Activated naive CD8-positive, alpha-beta T cell treated with anti-CD3 and anti-CD28 coated beads, Interleukin-2, amount 50 U/mL, for 16 hours (primary cell): ENCODE measurements at places on chromosomes 3 and 15.

- DNase-seq: no peak
Observed at GRCh38 chr15:58409861-58410260, 21.9 kb upstream of the LIPC start.

- no peak for DNase-seq
Observed at GRCh38 chr3:137764001-137764433, at the start of gene SOX14. TSS of gene SOX14 (plus strand) at chr3:137764315. CDS start at chr3:137764785, 470 bp downstream.

- DNase-seq: no peak
Observed at GRCh38 chr15:55770261-55770660, 27.3 kb upstream of the PRTG start.

- DNase-seq: no peak
Observed at GRCh38 chr3:78785004-78785403, 982.8 kb downstream of the ROBO1 start.

- DNase-seq: no peak
Observed at GRCh38 chr3:71504250-71505036, 79.1 kb downstream of the FOXP1 start.

GRCh38 chr3:45562027-45562426 lies 32.5 kb upstream of the LIMD1 start:
- no peak for DNase-seq

- no peak for DNase-seq
Observed at GRCh38 chr3:13644341-13645117, 95.6 kb downstream of the FBLN2 start.

GRCh38 chr3:66047311-66048050 lies 8.8 kb upstream of the MAGI1 start:
- no peak for DNase-seq

DNA sequence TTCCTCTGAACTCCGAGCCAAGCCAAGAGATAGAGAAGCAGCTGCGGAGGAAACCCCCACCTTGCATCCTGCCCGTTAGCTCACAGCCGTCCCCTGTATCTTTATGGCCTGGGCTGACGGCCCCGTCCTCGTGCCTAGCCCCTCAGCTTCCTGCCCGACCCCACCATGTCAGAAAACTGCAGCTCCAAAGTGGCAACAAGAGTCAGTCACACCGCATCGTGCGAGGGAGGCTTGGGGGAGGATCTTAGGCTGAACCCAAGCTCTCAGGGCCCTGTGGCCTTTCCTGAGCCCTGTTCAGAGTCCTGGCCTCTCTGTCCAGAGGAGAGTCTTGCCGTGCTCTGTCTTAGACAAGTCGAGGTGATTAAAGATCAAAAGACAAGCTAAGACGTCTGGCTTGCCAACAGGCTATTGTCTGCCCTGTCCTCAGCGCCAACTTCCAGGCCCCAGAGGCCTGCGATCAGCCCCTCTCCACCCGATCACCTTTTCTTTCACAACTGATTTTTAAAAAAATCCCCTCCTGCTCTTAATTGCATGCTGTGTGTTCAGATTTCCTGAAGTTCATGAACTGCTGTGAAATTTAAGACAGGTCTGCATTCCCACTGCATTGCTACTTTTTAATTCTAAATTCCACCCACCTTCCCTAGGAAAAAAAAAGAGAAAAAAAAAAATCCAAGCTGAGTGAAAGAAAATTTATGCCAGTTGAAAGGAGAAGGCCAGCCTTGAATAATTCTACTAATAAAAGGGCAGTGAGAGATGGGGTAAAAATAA lies 89.7 kb upstream of the WNT5A start:
- DNase-seq: no peak

GRCh38 chr15:51030649-51031316 lies 63.9 kb downstream of the TNFAIP8L3 start:
- DNase-seq: no peak

- no peak for DNase-seq
Observed at GRCh38 chr15:24985224-24985623, 30.4 kb downstream of the SNRPN start.

DNA sequence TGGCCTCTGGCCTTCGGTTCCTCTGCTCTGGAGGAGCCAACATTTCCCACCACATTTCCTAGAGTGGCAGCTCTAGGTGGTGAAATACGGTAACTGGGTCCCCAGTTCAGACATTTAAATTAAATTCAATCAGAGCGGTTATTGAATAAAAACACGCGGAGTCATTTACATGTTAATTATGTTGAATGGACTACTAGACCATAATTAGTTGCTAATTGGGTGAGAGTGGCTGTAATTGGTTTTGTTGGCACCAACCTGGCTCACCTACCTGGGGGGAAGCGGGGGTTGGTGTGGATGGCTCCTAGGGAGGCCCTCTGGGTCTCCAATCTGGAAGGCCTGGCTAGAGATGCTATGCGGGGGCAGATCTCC lies 12.7 kb downstream of the SEMA3F start:
- DNase-seq: no peak

DNA sequence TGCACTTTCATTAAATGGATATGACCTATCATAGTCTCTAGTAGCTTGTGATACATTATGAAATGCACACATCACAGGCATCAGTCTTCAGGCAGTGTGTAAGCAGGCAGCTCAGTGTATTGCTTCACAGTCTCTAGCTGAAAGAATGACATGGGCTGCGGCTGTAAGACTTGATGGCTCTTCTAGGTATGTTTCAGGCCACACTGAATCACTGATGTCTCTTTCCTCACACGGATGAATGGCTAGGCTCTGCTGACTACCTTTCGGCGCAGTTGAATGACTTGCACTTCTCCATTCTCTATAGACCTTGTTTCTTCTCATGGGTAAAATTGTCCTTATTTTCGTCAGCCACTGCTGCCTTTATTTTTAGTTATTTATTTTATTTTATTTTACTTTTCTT lies 15.4 kb downstream of the APH1B start:
- DNase-seq: no peak

- no peak for DNase-seq
Observed at GRCh38 chr15:97867870-97868269, 92.6 kb upstream of the ARRDC4 start.

GRCh38 chr3:183487016-183487415 lies 58.6 kb upstream of the MCF2L2 start:
- no peak for DNase-seq

- DNase-seq: no peak
Observed at GRCh38 chr15:55372701-55373440, 35.3 kb downstream of the CCPG1 start.

GRCh38 chr15:35186346-35186745 lies 101.3 kb upstream of the NANOGP8 start:
- no peak for DNase-seq

DNA sequence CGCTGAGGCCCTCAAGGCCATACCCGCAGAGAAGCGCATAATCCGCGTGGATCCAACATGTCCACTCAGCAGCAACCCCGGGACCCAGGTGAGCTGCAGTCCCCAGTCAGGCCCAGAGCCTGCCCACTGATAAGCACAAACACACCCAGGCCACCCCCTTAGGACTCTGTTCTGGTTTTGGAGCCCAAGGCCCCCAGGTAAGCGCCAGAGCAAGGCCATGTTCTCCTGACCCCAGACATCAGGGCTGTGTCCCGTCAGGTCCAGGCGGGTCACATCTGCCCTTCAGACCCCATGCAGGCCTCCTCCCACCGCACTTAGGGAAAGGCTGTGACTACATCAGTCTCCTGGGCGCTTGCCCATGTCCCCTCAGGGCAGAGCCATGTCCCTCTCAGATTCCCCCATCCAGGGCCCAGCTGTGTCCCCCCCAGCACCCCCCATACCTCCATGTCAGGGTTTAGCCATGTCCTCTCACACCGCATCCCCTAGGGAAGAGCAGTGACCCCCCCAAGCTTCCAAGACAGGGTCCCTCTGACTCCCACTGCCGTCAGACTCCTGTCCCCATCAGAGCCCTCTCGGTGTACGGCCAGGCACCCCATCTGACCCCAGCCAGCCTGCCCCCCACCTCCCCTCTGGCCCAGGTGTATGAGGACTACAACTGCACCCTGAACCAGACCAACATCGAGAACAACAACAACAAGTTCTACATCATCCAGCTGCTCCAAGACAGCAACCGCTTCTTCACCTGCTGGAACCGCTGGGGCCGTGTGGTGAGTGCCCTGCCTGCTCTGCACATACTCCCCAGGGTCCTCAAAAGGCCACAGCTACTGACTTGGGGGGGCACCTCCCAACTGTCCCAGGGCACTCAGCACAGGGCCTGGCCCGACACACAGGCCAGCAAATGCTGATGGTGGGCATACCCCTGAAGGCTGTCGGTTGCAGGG lies 1.6 kb downstream of the PARP3 start:
- DNase-seq: no peak

GRCh38 chr3:65400899-65401298 lies 637.8 kb downstream of the MAGI1 start:
- no peak for DNase-seq

GRCh38 chr15:71048913-71049675 lies 66.2 kb upstream of the THSD4 start:
- DNase-seq: no peak

DNA sequence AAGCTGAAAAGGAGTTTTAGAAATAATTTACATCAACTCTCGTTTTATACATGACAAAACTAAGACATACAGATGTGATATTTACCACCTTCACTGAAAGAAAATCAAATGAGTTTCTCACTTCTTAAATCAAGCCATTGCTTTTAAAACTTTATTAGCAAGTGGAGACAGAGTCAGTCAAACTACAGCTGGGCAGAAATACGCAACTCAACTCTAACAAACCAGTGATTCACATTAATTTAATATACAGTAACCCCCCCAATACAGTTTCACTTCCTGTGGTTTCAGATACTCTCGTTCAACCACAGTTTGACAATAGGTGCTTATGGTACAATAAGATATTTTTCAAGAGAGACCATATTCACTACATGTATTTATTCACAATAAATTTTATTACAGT lies 477.1 kb downstream of the MAGI1 start:
- no peak for DNase-seq

- DNase-seq: no peak
Observed at GRCh38 chr3:120338517-120338916, 10.6 kb downstream of the LRRC58 start.

GRCh38 chr3:141767066-141767465 lies 3.9 kb downstream of the GRK7 start:
- no peak for DNase-seq

DNA sequence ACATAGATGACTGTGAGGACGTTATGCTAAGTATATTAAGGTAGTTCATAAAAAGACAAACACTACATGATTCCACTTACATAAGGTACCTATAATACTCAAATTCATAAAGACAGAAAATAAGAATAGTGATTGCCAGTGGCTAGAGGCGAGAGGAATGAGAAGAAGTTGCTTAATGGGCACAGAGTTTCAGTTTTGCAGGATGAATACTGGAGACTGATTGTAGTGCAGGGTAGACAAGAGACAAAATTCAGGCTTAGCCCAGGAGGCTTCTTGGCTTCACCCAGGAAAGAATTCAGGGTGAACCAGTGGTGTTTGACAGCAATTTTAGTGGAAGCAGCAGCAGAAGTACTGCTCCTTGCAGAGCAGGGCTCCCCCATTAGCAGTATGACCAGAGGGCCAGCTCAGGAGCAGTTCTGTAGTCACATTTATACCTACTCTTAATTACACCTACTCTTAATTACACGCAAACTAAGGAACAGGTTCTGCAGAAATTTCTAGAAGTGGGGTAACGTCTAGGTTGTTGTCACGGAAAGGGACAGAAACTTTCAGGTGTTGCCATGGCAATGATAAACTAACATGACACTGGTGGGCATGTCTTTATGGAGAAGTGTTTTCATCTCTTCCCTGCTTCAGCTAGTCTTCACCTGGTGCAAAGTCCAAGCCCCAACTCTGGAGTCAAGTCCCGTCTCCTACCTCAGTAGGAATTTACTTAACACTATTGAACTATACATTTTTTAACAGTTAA lies 55.2 kb downstream of the TBL1XR1 start:
- DNase-seq: no peak

DNA sequence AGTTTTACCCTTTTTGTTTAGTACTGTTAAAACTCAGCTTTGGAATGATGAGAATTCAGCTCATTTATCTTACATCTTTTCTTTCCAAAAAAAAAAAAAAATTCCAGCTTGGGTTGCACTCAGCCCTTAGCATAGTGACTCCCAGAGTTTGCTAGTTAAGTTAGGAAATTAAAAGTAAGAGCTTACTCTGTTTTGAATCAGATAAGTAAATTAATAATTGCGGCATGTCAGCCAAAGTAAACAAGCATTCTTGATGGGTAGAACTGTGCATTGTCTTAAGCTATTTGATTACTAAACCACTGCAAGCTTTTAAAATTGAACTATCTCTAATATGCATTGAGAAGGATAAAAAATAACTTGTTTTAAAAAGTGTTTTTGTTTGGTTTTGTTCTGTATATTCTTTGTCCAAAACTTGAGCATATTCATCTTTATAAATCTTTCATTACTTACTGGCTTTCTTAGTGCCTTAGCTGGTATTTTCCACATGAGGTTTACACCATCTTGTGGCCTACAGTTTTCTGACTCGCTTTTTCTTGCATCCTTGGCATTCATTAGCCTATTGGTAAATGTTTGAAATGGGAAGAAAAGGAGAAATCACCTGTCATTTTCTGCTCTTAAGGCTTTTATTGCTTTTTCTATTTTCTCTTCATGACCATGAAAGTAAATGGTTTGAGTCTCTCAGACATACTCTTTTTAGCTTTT lies 107.6 kb downstream of the FILIP1L start:
- no peak for DNase-seq

GRCh38 chr15:29090617-29091466 lies 178.8 kb downstream of the NSMCE3 start:
- peak; percentile 25 for DNase-seq

DNA sequence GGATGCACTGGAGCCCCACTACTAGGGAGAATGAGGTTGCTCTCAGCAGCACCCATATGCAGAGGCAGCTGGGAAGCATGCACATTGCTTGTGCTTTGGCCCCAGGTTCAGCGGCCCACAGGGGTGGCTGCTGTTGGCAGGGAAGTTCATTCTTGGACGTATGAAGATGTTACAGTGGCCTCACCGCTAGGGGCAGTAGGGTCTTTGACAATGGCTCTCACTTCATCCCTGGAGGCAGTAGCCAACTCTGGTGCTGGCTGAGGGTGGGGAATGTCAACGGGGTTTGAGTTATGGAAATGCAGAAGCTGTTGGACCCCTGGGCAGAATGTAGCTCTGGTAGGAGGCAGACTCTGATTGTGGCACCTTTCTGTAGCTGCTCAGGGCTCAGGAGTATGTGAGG lies 279.9 kb downstream of the SCAPER start:
- no peak for DNase-seq

- no peak for DNase-seq
Observed at GRCh38 chr3:1272546-1273265, 179.9 kb downstream of the CNTN6 start.

DNA sequence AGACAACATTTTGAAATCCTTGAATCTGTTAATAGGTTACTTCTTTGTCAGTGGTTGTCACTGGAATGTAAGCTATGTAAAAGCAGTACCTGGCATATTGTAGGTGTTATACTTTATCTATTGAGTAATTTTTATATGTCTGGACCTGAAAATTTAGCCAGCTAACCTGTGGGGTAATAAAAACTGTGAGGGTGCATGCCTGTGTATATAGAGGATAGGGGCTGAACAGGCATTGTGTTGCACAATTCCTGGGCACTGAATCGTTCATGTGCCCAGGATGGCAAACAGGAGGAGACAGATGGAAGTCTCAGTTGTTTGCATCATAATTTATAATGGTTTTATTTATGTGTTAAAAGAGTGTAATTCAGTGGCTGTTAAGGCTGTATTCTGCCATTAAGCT lies 67.1 kb downstream of the ARMC8 start:
- DNase-seq: no peak

- DNase-seq: no peak
Observed at GRCh38 chr15:91223863-91224262, 123.8 kb downstream of the SV2B start.

- DNase-seq: no peak
Observed at GRCh38 chr3:127165694-127166485, 27.0 kb upstream of the PRR23E start.
